ENCODE measurements at places on chromosomes 6 and 20.

DNA sequence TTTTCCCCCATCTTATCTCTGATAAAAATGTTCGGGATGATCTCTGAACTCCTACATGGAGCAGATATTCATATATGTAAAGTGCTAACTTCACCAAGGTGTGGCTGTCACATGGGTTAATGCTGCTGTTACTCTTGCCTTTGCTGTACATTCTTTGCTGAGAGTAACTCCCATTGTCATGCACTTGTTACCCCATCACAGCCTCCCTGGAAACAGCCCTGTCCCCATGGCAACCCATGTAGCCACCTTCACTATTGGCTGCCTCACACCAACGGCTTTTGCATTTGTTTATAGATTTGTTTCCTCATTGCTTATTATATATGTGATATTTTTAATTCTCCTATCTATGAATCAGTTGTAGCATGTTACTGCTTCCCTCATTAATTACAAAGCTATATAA lies 17.3 kb upstream of the IBTK start:
- no peak for DNase-seq

GRCh38 chr20:63252284-63252711 lies 2.0 kb downstream of the NKAIN4 start:
- DNase-seq, result no peak

DNA sequence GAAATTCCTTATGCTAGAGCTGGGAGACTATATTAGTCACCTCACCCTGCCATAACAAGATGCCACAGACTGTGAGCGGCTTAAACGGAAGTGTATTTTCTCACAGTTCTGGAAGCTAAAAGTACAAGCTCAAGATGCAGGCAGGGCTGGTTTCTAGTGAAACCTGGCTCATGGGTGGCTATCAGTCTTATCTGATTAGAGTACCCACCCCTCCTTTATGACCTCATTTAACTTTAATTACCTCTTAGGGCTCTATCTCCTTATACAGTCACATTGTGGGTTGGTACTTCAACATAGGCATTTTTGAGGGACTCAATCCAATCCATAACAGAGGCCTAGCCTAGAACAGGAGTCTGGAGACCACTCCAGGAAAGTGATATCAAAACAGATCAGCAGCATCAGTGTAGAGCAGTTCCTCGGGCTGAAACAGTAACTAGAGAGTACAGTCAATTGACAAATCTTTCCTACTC lies 2.3 kb upstream of the SNRNP48 start:
- no peak for DNase-seq

DNA sequence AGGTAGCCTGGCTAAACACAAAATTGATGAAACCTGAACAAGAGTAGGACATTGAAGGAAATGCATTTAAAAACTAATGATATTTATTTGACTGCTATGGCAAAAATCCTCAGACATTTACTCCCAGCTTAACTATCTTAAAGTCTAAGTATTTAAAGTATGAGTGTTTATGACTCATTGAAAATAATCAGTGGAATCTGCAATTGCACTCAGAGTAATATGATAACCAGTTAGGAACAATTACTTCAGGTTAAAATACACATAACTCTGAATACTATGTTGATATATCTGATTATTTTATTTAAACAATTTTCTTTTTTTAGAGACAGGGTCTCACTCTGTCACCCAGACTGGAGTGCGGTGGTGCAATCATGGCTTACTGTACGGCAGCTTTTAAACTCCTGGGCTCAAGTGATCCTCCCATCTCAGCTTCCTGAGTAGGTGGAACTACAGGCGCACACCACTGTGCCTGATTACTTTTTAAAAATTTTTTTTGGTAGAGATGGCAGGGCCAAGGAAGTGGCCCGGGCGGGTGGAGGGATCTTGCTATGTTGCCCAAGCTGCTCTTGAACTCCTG lies 43.9 kb downstream of the FILIP1 start:
- no peak for DNase-seq

DNA sequence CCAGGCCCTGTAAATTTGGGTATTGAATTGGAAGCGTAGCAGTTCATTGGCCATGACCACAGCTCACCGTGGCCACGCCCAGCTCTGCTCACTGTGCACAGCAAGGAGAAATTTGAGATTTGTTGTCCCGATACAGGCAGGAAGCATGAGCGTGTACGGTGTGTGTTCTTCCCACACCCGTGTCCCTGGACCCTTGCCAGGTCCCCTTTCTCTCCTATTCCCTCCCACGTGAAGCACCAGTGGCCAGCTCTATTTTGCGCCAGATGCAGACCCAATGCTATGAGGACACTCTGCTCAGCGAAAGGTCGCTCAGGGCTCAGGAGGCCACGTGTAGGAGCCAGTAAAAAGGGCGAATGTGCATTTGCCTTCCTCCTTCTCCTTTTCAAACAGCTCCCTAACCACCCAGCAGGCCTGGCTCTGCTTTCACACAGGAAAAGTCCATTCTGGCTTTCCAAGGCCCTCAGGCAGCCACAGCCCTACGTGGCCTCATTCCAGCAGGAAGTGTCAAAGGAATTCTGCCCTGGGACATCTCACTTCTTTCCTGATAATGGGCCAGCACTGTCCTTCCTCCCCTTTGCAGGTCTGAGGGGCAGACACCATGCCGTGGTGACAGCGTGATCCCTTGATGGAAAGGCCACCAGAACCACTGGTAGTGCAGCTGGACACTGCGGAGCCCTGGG lies 499.2 kb upstream of the CDH4 start:
- no peak for DNase-seq

GRCh38 chr6:34709386-34709785 lies 12.8 kb upstream of the ILRUN start:
- DNase-seq, result no peak

GRCh38 chr6:36722365-36722764 lies 24.7 kb downstream of the RAB44 start:
- no peak for DNase-seq

- no peak for DNase-seq
These were observed 734.3 kb downstream of the QKI start for GRCh38 chr6:164148788-164149187.

GRCh38 chr20:6726761-6727160 lies 40.7 kb upstream of the BMP2 start:
- no peak for DNase-seq

GRCh38 chr6:70846207-70846835 lies 110.5 kb downstream of the B3GAT2 start:
- DNase-seq, result no peak

DNA sequence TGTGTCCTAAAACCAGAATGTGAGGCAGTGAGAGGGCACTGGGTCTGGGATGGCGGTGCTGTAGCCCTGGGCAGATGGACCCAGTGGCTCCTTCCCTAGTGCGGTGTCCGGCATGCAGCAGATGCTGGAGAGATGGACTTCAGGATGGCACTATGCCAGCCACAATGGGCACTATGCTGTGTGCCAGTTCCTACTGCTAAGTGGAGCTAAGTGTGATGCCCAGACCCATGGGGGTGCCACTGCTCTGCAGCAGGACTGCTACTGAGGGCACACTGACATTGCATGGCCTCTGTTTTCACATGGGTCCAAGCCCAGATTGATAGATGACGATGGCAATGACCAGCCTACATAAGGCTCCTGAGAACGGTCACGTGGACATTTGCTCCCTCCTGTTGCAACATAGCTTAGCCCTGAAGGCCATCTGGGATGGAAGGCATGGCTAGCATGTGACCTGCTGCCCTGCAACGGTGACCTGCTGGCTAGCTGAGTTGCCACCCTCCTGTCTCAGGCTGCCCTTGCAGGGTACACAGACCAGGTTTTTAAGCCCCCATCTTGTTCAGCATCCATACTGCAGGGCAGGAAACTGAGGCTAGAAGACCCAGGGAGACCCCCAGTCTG lies 31.3 kb upstream of the KCNK16 start:
- DNase-seq, result no peak

- no peak for DNase-seq
These were observed 98.6 kb upstream of the PCSK2 start for GRCh38 chr20:17128206-17128605.

- DNase-seq, result no peak
These were observed 7.3 kb upstream of the SIRPG start for GRCh38 chr20:1664911-1665310.

DNA sequence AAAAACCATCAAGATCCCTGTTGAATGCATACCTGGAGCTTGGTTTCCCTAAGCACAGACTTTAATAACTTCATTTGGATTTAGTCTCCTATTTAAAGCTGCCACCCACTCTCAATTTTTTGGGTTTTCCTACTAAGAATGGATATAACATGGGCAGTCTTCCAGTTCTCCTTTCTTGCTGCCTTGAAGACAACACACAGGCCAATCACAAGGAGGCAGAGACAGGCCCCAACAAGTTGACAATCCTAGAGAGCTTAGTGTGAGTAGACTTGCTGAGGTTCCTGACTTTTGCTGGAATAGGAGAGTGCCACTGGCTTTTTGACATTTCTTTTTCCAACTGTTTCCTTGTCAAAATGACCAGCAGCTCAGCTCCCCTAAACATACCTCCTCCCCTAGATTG lies 112.3 kb upstream of the ESR1 start:
- DNase-seq, result no peak

GRCh38 chr20:40205971-40206370 lies 483.1 kb downstream of the MAFB start:
- no peak for DNase-seq

DNA sequence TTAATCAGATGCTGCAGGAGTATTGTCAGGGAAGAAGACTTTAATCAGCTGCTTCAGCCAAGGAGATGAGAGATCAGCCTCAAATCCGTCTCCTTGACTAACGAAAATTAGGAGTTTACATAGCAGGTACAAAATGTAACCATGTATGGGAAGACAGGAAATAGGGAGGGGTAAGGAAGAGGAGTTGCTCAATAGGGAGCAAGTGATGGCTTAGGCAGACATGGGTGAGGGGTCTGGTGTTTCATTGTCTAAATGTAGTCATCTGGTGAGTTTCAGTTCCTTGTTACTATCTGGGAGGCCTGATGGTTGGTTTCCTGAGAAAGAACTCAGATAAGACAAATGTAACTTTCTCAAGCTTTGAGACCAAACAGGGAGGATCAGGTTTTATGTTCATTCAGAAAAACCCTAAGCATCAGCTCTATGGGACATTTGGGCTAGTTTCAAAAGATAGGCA lies 217.3 kb upstream of the SULF2 start:
- no peak for DNase-seq

DNA sequence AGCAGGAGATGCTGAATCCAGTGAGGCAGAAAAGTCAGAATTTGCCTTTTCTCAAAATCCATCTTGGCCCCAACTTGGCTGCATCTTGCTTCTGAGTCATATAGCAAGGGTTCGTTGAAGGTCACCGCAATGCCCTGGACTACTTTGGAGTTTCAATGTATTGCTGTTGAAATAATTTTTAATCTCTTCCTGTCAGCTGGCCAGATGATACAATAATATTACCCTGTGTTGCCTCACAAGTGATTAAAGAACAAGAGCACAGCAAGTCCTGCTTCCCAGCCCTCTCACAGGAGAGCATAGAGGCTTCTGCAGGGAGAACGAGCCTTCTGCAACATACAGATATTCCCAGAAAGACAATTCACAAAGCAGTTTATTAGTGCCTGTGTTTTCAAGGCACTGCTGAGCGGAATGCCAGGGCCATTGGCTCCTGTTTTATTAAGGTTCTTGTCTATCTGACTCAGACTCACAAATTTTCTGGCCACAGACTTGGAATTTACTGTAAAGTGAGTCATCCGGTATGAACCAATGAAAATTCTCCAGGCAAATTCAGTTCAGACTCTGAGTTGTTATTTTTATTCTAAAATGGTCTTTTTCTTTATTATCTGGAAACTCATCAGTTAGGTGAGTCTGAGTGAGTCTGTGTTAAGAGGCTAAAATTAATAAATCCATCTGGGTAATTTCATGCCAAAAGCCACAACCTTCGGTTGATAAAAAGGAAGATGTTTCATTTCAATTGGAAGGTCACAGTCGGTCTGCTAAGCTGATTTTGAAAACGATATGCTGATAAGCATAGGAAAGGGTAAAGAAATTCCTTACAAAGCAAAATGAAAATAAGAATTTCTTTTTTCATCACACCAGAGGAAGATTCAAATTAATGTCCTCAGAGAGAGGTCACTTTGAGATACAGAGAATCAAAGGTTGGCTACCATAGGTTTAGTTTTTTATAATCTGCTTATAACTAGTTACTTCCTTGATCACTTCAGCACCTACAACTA lies 289.4 kb upstream of the STXBP5 start:
- DNase-seq, result no peak

DNA sequence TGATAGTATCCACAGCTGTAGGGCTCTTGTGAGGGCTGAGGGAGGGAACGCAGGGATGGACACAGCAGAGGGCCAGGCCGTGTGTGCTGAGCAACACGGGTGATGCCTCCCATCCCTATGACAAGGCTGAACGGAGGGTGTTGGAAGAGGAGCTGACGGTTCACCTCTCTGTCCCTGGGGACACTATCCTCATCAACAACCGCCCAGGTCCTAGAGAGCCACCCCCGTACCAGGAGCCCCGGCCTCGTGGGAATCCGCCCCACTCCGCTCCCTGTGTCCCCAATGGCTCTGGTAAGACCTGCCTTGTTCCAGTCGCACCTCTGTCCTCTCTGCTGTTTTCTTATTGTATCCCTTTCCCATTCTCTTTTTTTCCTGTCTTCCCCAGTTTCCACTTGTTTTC lies 10.1 kb downstream of the DDR1 start:
- no peak for DNase-seq

DNA sequence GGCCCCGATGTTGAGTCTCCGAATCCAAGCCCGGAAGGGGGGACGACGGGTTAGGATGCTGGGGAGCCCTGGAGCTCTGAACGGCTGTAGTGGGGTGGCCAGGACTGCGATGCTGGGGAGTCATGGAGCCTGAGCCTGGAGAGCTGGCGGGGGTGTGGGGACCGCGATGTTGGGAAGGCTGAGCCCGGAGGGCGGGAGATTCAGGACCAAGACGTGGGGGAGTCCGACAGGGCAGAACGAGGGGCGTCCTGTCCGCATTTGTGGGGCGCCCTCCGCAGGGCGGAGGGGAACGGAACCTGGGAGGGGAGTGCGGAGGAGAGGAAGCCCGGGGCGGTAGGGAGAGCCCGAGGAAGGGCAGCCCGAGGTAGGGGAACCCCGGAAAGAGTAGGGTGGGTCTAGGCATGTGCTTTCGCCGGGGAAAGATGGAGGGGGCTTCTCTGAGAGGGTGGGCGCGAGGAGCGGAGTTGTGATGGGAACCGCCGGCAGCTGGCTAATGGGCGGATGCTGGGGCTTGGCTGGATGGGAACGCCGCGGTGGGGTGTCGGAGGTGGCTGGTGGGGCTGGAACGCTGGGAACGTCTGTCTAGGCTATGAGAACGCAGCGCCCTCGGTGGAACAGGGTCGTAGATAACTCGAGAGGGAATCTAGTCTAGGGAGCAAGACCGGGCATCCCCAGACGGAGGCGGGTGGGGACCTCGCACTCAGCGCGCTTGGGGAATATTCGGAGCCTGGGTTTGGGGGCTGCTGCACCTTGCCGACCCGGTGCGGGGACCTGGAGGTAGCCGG lies 684 bp downstream of the PAQR8 start:
- DNase-seq, result no peak

- DNase-seq, result no peak
These were observed 7.8 kb upstream of the BTN3A1 start for GRCh38 chr6:26394289-26394688.

- DNase-seq, result no peak
These were observed 97.2 kb upstream of the SNX9 start for GRCh38 chr6:157725836-157726235.

GRCh38 chr6:72776456-72776855 lies 154.6 kb downstream of the KCNQ5 start:
- DNase-seq, result no peak

- DNase-seq, result no peak
These were observed 11.6 kb downstream of the TNFAIP3 start for GRCh38 chr6:137878486-137879285.

GRCh38 chr6:18306977-18307376 lies 42.6 kb upstream of the DEK start:
- DNase-seq, result no peak

- DNase-seq, result no peak
These were observed 94.8 kb upstream of the CNKSR3 start for GRCh38 chr6:154605178-154605881.

- no peak for DNase-seq
These were observed 43.6 kb upstream of the SLC32A1 start for GRCh38 chr20:38680500-38681306.
